Activated CD4-positive, alpha-beta T cell treated with anti-CD3 and anti-CD28 coated beads, Interleukin-2, Interleukin-4, amounts not matched to agents 100 ng/mL and 50 ng/mL, durations not matched to agents 16 hours and 8 hours (primary cell): ENCODE measurements at places on chromosomes 2 and 18.

- DNase-seq = no peak
Measured at GRCh38 chr2:99507937-99508818, 18.4 kb upstream of the REV1 start.

- peak; percentile 42 for DNase-seq
Measured at GRCh38 chr2:176126929-176127773, 2.4 kb upstream of the HOXD8 start.

GRCh38 chr18:58525517-58525916 lies 103.4 kb downstream of the ALPK2 start:
- peak; percentile 50 for DNase-seq

DNA sequence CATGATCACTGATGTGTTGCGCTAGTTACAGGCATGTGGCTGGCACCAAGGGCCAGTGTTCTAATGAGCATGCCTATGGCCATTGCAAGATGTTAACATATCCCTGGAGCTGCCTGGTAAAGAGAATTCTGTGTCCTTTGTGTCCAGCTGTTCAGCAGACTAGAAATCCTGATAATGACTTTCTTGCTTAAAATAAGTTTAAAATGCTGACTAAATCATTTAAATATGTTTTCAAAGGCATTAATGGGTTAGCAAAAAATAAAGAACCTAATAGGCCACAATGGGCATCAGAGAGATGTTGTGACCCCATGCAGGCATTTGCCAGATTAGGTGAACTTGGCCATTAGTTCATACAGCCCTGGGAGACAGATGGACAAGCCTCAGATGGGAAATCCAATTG lies 67.5 kb downstream of the GPR39 start:
- DNase-seq = no peak

DNA sequence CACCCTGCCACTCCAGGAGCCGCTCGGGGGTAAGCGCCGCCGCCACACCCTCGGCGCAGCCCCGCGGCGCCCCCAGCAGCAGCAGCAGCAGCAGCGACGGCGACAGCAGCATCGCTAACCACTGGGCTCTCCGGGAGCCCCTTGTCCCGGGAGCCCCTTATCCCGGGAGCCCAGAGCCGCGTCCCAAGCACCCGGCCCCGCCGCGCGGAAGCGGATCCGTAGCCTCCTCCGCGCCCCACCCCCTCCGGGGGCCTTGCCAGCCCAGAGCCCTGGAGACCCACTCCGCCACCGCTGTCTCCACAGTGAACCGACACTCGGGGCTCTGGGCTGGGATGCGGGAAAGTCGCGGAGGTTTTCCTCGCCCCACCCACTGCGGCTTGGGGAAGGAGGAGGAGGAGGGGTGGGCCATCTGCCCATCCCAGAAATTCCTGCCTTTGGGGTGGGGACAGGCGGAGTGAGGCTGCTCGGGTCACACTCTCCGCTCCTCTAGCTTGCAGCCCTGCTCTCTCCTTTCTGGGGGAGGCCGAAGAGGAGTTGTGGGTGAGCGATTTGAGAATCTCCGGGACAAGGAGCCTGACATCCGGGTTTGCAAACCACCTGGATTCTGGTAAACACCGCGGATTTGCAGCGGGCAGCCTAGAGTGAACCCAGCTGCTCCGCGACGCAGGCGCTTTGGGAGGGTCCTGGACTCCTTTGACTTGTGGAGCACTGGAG lies at the start of gene PLA2R1:
PLA2R1 (minus strand) TSS at position 324 of the 714 bp plus-strand sequence; CDS start at position 112, 212 bp downstream.
- no peak for DNase-seq

- no peak for DNase-seq
Measured at GRCh38 chr2:109005686-109006204, 16.7 kb upstream of the EDAR start.

GRCh38 chr18:48897531-48897930 lies 53.2 kb downstream of the SMAD7 start:
- DNase-seq = no peak

DNA sequence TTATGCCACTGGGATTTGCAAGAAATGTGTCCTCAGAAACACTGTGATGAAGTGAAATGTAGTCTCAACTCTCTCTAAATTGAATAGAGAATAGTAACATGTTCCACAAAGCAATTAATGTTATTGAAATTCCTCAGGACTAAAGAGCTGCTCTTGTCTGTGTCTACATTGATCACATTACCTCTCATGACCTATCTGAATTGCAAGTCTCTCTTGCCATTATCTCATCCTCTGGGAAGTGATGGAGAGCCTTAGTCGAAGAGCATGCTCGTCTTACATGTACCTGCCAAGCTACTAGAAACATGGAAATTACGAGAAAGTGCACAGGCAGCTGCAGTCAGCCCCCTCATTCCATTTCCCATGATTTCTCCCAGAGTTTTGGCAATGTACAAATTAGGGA lies 561.1 kb upstream of the ZNF804A start:
- DNase-seq = no peak

GRCh38 chr18:66646609-66647008 lies 42.7 kb upstream of the CDH19 start:
- DNase-seq = no peak

- DNase-seq = no peak
Measured at GRCh38 chr18:47334966-47335365, 83.5 kb upstream of the SKOR2 start.

DNA sequence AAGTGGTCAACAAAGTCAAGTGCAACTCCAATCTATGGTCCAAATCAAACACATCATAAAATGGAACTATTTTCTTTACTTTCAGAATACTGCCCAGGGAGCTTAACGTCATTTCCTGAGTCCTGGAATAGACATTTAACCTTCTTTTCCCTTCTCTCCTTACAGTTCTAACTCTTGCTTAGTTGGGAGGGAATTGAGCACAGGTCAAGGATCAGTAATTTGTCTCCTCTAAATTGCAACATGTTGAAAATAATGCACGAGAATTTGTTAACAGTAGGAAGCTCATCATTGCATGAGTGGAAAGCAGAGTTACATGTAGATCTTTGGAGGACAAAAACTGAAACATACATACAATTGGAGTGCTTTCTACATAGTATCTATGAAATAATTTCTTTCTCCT lies 87.7 kb downstream of the MEP1B start:
- DNase-seq = no peak

DNA sequence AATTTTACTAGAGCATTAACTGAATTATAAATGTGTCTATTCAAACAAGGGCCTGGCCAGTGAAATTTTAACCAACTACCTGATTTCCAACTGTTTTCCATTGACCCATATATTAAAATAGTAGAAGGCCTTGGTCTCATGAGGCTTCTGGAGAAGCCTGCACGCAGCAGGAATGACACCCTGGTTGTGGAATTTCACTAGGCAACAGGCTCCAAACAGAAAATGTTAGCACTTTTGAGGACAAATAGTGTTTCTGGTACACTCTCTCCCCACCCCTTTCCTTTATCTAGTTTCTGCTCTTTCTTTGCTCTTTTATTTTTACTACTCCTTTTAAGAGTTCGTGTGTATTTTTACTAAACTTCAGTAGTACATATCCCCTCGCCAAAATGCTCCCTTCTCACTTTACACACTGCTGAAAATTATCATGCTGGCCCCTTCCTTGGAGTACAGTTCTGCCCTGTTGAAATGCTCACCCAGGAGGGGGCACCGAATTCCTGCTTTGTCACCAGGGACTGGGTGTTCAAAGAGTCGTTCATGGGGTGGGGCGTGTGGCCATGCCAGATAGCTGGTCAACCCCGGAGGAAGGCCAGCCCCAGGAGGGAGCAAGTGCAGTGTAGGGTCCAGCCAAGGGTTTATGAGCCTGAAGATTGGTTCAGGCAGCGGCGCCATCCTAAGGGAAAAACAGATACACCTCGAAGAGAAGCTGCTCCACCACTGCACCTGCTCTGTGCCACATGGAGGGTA lies 22.1 kb upstream of the COL6A3 start:
- DNase-seq = no peak

- DNase-seq = no peak
Measured at GRCh38 chr2:232333361-232334135, 45.0 kb upstream of the ALPP start.

DNA sequence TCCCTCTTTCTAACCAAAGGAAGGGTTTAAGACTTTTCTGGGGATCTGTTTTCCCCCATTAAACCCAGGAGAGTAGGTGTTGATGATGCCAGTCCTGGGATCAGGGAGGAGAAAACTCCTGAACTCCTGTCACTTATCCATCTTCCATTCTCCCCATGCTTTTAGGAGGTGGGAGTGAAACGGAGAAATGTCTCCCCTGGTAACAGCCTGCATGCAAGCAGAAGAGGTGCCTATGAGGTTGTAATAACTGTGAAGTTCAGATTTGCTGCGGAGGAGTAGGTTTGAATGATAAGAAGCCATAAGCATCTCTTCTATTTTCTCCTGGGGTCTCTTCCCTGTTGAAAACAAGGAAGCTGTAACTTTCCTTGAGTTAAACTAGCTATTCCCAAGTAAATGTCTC lies 150.8 kb downstream of the SLC4A3 start:
- DNase-seq = no peak

DNA sequence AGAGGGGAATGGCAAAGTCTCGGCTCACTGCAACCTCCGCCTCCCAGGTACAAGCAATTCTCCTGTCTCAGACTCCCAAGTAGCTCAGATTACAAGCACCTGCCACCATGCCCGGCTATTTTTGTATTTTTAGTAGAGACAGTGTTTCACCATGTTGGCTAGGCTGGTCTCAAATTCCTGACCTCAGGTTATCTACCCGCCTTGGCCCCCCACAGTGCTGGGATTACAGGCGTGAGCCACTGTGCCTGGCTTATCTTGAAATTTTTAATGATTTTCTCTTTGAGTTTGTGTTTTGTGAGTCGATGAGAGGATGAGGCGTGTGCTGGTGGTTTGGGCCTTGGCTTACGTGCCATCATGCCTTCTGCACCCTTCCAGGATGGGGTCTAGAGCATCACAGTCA lies 101.3 kb upstream of the ST3GAL5 start:
- no peak for DNase-seq

GRCh38 chr2:8927510-8928455 lies 75.7 kb downstream of the MBOAT2 start:
- no peak for DNase-seq

DNA sequence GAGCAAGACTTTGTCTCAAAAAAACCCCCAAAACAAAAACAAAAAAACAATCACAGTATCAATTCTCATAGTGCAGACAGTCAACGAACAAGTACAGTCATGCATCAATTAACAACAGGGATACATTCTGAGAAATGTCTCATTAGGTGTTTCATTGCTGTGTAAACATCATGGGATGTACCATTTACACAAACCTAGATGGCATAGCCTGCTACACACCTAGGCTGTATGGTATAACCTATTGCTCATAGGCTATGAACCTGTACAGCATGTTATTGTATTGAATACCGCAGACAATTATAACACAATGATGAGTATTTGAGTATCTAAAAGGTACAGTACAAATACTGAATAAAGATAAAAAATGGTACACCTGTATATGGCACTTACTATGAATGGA lies 67.8 kb upstream of the LMAN1 start:
- DNase-seq = no peak

DNA sequence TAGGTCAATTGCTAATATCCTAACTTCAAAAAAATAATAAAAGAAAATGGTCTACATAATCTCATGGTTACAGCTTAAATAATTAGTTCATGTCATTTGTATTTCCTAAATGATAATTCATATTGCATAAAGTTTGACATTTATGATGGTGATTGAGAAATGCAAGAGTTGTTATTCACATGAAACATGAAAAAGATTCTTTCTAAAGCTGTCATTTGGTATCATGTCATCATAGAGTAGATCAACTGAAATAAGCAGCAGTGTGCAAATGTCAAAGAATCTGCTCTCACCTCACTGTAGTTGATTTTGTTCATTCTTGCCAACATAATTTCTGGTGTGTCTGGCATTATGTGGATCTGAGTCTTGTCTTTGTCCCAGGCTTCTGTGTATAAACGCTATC lies 95.3 kb downstream of the NEB start:
- DNase-seq = no peak

GRCh38 chr18:60421356-60422118 lies 49.0 kb upstream of the MC4R start:
- no peak for DNase-seq

DNA sequence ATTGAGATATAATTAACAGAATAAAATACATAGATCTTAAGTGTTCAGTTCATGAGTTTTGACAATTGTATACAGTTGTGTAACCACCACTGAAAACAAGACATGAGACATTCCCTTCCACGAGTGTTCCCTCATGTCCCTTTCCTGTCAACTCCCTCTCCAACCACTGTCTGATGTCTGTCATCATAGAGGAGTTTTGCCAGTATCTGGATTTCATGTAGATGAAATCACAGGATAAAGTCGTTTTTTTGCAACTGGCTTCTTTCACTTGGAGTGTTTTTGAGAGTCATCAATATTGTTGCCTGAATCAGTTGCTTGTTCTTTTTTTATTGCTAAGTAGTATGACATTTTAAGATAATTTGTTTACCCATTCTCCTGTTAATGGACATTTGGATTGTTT lies 52.7 kb downstream of the RBMS1 start:
- DNase-seq = no peak

DNA sequence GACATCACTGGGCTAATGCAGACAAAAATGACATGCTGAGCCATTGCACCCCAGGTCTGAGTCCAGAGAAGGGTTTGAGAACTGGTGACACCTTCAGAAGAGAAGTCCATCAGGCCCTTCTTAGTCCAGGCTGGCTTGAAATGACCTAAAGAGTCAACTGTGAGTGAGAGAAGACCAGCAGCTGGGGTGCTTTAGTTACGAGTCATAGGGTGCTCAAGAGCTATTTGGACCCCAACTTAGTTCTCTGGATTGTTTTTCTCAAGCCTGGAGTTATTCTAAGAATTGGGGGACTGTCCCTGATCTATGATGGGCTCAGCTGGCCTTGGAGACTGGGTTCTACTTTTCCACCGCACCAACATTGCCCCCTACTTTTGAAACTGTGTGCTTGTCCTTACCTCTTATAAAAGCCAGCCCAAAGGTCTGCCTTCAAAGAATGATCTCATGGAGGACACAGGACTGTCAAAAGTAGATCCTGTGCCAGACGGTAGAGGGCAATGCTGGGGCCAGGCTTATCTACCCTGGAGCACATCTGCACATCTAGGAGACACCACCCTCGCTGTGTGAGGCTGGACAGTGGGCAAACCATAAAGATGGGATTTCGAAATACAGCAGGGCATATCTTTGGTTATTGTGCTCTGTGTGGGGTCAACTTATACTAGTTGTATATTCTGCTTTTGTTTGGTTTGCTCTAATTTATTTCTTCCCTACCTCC lies 333.0 kb upstream of the SLC14A2 start:
- DNase-seq = no peak

DNA sequence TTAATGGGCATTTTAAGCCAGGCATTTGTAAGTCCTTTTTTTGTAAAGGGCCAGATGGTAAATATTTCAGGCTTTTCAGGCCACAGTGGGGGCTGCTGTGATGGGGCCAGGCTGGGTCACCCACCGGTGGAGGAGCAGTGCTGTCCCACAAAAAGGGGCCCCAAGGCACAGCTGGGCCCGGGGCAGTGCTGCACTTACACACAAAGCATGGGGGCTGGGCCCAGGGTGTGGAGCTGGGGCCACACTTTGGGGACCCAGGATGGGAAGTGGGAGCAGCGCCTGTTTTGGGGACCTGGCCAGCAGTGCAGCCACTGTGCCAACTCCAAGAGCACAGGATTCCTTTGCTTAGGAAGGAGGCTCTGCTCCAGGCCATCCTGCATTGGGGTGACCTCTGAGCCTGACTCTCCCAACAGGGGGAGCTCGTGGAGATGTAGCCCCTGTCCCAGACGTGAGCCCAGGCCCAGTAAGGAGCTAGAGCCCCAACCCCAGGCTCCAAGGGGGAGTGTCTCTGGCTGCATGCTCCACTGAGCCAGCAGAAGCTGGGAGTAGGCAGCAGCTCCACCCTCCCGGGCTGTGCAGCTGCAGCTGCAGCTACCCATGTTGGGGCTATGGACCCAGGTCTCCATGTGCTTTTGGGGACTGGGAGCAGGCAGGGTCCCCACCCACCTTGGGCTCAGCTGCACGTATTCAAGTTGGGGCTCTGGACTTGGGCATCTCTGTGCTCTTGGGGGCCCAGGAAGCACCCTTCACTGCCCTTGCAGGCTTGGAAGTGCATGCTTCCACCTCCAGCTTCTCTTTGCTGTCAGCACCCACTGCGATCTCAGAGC lies 1036.5 kb upstream of the CNTNAP5 start:
- DNase-seq = no peak
